ENCODE measurements at places on chromosomes 13 and 19.

DNA sequence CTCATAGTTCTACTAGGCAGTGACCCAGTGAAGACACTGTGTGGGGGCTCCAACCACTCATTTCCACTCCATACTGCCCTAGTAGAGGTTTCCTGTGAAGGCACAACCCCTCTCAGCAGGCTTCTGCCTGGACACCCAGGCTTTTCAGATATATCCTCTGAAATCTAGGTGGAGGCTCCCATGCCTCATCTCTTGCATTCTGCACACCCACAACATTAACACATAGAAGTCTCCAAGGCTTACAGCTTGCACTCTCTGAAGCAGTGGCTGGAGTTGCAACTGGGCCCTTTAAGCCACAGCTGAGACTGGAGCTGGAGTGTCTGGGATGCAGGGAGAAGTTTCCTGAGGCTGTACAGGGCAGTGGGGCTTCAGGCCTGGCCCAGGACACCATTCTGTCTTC lies 347.7 kb upstream of the SPRY2 start:
- DNase-seq, result no peak

GRCh38 chr13:53778937-53779336 lies 750.3 kb downstream of the OLFM4 start:
- DNase-seq, result no peak

DNA sequence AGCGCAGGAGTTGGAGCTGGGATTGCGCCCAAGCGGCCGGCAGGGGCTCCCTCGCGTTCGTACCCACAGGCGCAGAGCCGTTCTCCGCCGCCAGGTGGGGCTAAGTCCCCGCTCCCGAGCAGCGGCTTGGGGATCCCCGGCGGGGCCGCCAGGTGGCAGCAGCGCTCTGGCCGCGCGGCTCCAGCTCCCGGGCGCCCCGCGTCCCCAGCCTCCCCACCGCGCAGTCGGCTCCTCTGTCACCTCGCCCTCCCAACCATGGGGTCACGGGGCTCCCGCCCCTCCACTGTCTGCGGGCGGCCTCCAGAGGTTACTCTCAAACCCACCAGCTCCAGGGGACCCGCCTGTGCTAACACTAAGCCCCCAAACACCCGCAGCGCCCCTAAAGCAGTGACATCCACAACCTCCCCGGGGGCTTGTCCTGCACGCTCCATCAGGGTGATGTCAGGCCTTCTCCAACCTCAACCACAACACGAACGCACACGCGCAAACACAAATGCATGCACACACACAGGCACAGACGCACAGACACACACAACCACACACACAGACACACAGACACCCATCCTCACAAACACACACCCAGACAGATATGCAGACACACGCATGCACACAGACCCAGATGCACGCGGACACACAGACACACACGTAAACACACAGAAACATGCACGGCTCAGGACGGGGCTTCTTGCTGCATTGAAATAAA lies 18.4 kb upstream of the KCTD15 start:
- DNase-seq, result peak; percentile 89

DNA sequence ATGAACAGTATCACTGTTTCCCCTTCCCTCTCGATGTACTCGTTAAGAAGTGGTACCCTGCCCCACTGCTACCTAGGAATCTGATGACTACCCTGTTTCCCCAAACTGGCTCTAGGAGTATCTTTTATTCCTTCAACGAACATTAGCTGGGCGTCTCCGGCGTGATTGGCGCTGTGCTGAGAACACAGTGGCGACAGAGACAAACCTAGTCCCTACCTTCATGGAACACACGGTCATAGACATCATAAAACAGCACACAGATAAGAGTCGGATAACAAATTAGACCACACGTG lies 730 bp downstream of the SYMPK start:
- DNase-seq, result no peak

DNA sequence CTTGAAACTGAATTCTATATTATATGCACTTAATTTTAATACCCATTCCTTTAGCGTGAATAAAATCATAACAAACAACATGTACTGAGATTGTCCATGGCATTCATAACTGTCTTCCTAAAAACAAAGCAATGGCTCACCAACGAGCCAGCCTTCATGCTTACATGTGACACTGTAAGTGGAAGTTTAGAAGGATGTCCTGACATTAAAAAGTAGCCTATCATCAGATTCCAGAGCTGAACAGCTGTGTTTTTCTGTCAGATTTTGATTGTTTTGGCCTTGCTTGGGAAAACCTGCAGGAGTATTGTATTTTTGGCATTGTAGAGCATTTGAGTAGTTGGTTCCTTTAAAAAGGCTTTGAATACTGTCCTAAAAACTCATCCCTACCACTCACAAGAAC lies 21.3 kb downstream of the ANKRD10 start:
- DNase-seq, result no peak

DNA sequence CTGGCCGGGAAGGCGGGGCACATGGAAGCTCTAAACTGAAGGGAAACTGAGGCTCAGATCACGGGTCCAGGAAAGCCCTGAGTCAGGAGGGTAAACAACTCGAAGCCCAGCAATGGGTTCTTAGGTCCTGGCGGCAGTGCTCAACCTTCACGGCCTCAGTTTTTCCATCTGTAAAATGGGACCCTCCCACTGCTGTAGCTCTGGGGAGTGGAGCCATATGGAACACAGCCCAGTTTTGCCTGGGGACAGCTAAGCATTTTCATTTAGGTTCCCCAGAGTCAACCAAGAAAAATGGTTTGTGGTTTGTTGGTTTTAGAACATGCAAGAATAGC lies 30.4 kb downstream of the CEBPG start:
- no peak for DNase-seq
